ENCODE measurements at places on chromosomes 5 and 9.

DNA sequence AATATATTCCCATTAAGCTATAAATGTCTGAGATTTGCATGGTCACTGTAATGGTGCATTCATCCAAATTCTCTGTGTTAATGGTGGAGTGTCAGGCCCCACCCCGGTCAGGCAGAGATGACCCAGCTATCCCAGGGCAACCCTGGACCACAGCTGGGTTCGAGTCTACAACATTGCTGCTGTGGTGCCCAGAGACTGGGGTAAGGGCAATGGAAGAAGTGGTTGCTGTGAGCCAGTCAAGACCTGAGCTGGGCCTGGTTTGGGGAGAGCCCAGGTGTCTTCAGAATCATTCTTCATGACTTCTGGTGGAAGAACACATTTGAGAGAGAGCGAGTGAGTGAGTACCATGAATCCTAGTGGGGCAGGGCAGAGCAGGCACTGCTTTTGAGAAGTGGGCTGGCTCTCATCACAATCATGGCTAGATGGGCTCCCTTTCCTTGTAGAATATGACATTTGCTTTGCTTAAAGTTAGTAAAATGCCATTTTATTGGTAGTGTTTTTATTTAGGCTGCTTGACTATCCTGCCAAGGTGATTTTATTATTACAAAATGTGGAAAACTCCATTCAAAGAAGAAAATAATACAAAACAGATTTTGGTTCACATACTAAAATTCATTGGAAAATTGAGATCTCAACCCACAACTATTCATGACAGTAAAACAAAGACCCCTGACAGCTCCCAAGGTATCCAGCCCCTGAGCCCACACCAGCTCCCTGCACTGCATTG lies 125.8 kb upstream of the SLC25A48 start:
- DNase-seq: no peak

- no peak for DNase-seq
Measured at GRCh38 chr9:125754096-125754495, 6.9 kb downstream of the PBX3 start.

GRCh38 chr5:21889581-21889980 lies 963.6 kb downstream of the CDH12 start:
- DNase-seq: no peak

DNA sequence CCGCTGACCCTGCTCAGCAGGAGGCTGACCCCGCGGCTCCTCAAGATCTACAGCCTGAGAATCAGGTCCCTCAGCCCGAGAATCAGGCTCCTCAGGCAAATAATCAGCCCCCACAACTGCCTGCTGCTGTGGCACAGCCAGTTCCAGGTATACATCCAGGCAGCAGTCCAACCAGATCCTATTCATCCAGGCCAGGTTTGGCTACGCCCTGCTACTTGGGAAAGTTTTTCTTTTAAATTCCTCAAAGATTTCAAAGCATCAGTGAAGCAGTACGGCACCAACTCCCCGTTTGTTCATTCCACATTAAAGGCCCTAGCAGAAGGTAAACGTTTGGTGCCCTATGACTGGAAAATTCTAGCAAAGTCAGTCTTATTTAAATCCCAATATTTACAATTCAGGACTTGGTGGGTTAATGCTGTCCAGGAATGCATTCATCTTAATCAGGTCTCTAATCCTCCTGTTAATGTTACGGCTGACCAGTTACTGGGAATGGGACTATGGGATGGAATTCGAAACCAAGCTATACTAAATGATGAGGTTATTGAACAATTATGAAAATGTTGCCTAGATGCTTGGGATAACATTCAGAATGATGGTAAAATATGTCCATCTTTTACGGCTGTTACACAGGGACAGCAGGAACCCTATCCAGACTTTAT lies 102.3 kb downstream of the SYK start:
- no peak for DNase-seq

DNA sequence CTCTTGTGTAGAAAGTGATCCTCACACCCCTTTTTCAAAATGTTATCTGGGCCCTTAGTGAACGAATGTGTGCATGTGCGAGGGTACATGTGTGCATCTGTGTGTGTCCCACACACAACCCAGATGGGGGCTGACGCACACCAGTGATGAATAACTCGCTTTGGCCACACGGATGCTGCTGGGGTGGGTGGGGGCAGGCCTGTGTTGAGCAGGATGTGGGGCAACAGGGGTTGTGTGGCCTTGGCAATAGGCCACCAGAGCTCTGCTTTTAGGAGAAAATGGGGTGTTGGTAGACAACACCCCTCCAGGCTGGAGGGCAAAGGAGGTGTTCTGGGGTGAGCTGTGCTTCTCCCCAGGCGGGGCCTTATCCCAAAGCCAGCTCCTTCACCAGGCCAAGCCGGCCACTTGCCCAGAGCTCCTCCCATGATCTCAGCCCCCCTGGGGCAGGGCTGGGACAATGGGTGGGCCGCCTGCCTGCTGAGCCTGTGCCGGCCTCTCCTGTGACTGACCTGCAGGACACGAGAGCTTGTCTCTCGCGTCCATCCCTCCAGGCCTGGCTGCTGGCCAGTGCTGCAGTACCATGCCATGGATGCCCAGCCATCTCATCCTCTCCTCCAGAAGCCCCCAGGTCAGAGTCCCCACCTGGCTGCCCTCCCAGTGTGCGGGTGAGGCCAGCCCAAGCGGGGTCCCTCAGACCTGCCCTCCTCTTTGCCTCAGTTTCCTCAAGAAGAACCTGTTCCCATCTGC lies 1.7 kb downstream of the DBN1 start:
- peak; percentile 65 for DNase-seq

DNA sequence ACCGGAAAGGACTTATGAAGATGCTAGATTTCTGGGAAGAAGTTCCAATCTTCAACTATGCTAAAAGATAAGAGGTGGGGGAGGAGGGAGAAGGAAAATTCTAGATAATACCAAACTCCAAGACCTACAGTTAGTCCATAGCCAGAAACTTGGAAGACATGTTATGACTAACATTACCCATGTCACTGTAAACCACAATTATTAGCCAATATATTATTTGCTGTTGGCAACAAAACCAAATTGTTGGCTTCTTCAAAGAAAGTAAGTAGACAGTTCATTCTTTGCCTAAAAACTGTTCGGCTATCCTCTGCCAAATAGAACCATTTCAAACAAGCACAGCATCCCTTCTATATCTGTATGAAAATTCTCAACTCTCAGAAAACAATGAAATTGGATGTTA lies 25.1 kb downstream of the PRLR start:
- DNase-seq: no peak

GRCh38 chr9:109907400-109907799 lies 127.4 kb downstream of the PALM2AKAP2 start:
- no peak for DNase-seq

- DNase-seq: no peak
Measured at GRCh38 chr9:127884427-127884911, 7.0 kb upstream of the AK1 start.

- no peak for DNase-seq
Measured at GRCh38 chr5:5156471-5157082, 16.4 kb downstream of the ADAMTS16 start.

DNA sequence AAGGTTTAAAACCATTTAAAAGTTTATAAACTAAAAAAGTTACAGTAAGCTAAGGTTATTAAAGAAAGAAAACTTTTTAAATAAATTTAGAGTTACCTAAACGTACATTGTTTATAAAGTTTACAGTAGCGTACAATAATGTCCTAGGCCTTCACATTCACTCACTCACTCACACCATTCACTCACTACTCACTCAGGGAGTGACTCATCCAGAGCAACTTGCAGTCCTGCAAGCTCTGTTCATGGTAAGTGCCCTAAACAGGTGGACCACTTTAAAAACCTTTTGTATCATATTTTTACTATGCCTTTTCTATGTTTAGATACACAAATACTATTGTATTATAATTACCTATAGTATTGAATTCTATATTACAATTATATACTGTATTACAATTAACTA lies 190.8 kb upstream of the RASA1 start:
- DNase-seq: peak; percentile 75

GRCh38 chr9:120256146-120256545 lies 323.8 kb downstream of the CDK5RAP2 start:
- DNase-seq: no peak

DNA sequence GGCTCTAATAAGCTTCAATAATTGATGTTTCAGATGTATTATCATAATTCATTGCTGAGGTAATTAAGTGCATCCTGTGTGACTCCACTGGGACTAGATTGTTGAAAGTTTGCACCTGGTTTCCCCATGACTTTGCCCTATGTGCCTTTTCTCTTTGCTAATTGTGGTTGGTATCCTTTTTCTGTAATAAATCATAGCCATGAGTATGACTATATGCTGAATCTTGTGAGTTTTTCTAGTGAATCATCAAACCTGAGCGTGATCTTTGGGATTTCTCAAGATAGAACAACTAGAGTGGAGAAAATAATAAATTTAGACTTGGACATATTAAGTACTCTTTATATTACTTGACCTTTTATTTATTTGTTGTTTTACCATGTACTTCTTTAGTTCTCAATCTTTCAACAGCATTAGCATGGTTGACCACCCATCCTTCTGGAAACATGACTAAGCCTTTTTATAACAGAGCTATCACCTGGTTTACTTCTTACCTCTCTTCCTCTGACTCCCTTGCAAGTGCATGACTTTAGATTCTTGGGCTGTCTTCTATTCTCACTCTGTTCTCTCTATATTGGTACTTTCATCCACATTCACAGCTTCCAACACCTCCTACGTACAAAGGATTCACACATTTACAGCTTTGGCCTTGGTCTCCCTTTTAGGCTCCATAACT lies 239.6 kb upstream of the TAS2R1 start:
- peak; percentile 92 for DNase-seq

GRCh38 chr5:16690243-16690852 lies 73.6 kb upstream of the RETREG1 start:
- DNase-seq: peak; percentile 51

GRCh38 chr5:136133222-136133921 lies 727 bp downstream of the SMAD5 start:
- peak; percentile 59 for DNase-seq

GRCh38 chr9:840343-840742 lies 1.2 kb upstream of the DMRT1 start:
- no peak for DNase-seq

- DNase-seq: no peak
Measured at GRCh38 chr9:12988258-12988657, 213.4 kb downstream of the LURAP1L start.

GRCh38 chr9:123420592-123421111 lies 64.7 kb downstream of the CRB2 start:
- no peak for DNase-seq

DNA sequence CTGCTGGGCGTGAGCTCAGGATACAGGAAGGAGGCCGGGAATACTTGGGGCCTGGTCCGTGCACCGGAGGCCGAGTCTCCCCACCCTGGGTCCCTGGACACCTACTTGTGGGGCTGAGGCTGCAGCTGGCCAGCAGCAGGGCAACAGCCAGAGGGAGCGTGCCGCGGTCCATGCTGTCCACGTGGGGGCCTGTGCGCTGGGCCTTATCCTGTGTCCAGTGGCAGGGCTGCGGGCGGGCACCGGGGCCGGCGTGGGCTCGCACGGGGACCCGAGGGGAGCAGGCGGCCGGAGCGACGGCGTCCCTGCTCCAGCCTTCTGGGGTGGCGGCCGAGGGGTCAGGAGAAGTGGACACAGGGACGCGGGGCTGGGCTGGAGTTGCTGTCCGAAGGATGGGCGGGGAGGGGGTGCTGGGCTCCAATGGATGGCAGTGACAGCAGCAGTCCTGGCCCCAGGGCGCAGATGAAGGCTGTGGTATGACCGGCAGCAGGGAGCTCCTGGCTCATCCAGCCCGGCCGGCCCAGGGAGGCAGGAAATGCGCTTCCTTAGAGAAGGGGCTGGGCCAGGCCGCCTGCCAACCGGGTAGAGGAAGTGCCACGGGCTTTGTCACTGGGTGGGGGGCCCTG lies at the start of gene ENG:
TSS of gene ENG (minus strand) at position 475 of the 623 bp plus-strand sequence. CDS start at position 172, 303 bp downstream.
- peak; percentile 59 for DNase-seq

GRCh38 chr5:171599957-171600612 lies 180.6 kb downstream of the FGF18 start:
- DNase-seq: no peak

DNA sequence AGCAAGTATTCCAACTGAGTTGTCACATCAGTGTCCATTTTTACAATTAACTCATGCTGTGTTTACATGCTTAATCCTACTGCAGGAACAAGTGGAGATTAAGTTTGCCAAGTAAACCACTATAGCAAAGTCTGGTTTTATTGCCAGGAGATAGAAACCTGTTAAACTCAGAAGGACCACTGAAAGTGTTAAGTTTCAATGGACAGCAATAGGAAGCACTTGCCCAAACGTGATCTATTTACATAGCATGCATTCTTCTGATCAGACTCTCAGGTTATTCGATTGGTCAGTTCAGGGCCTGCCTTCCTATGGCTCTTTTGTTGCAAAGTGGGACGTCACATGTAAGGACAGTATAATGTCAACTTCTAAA lies 28.0 kb upstream of the IFNK start:
- DNase-seq: no peak

GRCh38 chr5:20610681-20611080 lies 622.7 kb upstream of the CDH18 start:
- no peak for DNase-seq

GRCh38 chr5:38562444-38563210 lies 6.2 kb upstream of the LIFR start:
- no peak for DNase-seq

DNA sequence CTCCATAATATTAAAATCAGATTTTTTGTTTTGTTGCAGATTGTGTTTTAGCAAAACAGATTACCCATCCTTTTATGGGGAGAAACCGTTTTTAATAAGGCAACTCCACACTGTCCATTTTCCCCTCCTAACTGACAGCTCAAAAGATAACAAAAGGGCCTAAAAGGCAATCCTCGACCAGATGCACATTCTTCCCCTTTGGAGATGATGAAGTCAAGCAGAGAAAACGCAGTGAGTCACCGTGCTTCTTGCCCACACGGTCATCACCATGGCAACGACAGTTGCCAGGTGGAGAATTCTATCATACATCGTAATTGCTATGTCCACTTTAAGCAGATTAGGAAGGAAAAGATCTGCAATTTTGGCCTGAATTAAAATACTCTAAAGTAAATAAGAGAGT lies 96.4 kb downstream of the DIRAS2 start:
- peak; percentile 94 for DNase-seq

- DNase-seq: peak; percentile 49
Measured at GRCh38 chr5:94432499-94432898, 185.9 kb downstream of the KIAA0825 start.

GRCh38 chr9:89078421-89078820 lies 87.2 kb downstream of the S1PR3 start:
- DNase-seq: no peak

DNA sequence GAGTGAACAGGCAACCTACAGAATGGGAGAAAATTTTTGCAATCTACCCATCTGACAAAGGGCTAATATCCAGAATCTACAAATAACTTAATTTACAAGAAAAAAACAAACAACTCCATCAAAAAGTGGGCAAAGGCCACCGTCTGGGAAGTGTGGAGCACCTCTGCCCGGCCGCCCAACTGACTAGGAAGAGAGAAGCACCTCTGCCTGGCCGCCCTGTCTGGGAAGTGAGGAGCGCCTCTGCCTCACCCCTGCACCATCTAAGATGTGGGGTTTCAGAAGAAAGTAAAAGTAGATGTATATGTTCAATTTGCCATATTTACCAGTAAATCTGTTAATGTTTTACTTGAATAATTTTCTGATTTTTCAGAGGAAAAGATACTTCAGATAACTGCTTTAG lies 108.1 kb upstream of the TMEM161B start:
- no peak for DNase-seq
